ENCODE measurements at places on chromosomes 6 and 20.

- DNase-seq, result peak; percentile 2
These were observed 494.7 kb upstream of the MAP3K7 start for GRCh38 chr6:91081452-91082067.

GRCh38 chr6:10531503-10531902 lies 10.4 kb downstream of the GCNT2 start:
- no peak for DNase-seq

DNA sequence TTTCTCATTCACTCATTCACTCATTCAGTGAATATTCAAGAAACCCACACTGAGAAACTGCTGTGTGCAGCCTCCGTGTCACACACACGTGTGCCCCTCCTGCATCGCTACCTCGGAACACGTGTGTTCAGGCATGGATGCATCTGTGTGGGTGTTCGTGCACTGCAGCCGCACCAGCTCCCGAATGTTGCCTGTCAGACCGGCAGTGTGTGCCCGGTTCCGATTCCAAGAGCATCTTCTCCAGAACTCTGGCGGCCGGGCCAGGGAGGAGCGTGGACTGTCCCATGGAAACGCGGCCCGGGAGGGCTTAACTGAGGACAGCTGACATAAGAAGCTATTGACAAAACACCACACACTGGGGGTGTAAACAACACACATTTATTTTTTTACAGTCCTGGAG lies 216.0 kb downstream of the DLL1 start:
- no peak for DNase-seq

DNA sequence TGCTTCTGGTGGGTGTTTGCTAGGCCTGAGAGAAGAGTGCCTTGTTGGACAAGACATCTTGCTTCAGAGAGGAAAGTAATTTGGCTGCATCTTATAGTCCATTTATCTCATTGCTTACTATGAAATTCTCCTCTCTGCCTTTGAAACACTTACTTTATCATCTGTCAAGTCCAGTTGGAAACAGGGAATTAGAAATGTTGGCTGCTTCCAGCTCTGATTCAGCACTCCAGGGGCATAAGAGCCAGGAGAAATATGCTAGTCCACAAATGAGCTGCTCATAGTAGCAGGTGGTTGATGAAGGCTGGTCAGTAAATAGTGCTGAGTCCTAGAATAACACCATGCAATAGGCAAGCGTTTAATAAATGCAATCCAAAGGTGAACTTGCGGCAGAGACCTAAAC lies 227.1 kb downstream of the SLC35F1 start:
- no peak for DNase-seq

DNA sequence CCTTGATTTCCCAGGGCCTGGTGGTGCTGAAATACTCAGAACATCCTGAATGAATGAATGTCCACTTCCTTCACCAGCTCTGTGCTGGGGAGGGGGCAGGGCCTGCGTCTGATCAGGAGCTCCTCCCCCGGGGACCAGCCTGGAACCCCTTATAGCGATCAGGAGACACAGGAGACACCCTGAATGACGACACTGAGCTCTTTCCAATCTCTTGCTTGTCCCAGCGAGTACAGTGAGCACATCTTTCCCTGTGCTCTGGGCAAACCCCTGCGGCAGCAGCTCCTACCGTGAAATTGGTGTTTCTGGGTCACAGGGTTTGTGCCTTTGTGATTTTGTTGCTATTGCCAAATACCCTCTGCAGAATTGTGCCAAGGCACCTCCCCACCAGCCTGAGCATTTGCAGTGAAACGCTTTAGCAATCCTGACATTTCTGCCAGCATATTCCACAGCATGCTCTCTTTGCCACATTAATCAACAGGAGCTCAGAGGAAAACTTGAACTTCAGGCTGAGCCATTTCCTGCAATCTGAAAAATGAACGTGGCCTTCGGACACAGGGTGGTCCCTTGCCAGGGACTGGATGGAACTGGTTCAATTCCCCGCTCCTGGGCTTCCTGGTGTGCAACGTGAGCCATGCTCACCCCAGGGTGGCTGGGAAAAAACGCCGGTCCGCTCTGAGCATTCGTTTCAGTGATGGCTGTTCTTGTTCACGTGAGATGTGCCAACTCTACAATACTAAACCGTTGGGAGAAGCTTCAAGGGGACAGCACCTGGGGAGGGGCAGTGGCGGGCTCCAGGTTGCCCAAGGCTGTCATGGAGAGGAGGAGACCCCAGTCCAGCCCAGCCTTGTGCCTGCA lies 23.1 kb upstream of the MRGBP start:
- DNase-seq, result no peak

DNA sequence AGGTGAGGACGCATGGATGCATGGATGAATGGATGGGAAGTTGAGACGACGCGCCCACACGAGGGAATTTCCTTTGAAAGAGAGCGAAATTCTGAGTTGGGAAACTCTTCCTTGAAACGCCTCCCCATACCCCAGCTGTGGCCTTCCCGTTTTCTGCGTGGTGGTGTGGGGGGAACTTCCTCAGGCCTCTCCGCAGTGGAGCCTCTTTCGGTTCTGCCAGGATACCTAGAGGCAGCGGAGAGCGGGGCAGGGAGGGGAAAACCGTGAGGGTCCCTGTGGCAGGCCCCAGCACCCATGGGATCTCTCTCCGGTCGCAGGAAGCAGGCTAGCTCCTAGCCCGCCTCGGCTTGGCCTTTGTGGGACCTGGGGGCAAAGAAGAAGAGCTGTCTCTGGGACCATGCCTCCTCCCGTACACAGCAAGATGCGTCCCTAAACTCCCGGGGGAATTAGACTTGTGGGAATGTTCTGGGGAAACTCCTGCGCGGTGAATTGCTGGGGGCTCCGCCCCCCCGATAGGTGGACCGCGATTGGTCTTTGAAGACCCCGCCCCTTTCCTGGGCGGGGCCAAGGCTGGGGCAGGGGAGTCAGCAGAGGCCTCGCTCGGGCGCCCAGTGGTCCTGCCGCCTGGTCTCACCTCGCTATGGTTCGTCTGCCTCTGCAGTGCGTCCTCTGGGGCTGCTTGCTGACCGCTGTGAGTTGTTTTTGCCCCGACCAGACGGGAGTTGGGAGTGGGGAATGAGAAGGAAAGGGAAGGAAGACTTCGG lies at the start of gene CD40:
TSS of gene CD40 (plus strand) at position 611 of the 764 bp plus-strand sequence. CDS start at position 641, 30 bp downstream.
- DNase-seq, result no peak

GRCh38 chr20:41509316-41510200 lies 108.6 kb downstream of the CHD6 start:
- no peak for DNase-seq

DNA sequence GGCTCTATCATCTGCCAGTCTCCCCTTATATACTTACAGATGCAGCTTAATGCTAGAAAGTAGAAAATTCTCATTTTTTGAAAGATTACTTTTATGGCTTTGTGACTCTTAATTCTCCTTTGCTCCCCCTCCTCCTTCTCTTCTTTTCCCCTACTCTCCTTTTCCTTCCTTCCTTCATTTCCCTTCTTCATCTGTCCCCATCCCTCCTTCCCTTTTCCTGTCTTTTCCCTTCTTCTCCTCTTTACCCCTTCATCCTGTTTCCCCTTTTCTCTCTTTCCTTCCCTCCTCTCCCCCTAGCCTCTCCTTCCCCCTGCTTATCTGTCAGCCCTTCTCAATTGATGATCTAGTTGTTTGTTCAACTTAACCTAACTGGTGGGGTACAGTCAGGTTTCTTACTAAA lies 71.5 kb downstream of the PPP1R14C start:
- DNase-seq, result no peak

DNA sequence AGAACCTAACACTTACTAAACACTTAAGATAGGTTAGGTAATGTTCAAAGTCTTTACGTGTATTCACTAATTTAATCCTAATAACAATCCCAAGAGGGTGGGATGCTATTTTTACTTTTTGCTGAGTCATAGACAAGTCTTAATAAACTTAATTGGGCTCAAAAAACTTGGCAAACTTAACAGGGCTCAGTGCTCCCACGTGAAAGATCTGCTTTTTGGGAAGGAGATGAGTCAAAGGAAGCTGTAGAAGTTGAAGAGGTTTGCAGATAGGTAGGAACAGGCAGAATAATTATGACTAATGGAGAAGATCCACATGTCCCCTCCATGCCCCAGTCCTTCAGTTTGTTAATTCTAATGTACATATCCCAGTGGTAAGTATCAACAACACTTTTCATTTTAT lies 44.5 kb upstream of the STMND1 start:
- DNase-seq, result no peak

DNA sequence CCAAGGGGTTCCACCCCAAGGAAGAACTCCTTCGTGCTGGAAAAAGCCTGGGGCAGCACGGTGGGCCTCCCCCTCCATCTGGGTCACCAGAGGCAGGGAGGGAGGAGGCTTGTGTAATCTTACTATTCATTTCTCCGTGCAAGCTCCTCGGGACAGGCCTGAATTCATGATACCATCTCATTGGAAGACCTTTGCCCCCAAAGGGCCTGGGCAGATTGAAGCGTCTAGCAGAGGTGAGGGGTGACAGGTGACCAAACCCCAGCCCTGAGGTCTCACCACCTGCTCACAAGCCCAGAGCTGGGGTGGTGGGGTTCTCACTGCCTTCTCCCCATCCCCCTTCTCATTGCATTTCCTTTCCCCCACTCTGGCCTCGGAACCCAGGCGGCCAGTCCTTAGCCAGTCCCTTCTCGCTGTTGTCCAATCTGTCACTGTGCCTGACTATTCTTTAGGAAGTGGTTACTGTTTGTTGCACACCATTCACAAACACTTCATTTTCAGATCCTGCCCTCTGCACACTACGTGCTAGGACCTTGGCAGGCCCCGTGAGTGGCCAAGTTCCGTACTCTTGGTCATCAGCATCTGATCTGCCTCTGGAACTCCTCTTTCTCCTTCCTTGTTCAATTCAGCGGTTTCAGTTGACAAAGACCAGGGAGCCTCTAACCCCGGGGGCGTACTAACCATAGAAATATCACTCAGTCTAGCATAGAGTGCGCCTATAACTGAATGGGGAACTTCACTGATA lies 137.1 kb downstream of the LY86 start:
- no peak for DNase-seq

DNA sequence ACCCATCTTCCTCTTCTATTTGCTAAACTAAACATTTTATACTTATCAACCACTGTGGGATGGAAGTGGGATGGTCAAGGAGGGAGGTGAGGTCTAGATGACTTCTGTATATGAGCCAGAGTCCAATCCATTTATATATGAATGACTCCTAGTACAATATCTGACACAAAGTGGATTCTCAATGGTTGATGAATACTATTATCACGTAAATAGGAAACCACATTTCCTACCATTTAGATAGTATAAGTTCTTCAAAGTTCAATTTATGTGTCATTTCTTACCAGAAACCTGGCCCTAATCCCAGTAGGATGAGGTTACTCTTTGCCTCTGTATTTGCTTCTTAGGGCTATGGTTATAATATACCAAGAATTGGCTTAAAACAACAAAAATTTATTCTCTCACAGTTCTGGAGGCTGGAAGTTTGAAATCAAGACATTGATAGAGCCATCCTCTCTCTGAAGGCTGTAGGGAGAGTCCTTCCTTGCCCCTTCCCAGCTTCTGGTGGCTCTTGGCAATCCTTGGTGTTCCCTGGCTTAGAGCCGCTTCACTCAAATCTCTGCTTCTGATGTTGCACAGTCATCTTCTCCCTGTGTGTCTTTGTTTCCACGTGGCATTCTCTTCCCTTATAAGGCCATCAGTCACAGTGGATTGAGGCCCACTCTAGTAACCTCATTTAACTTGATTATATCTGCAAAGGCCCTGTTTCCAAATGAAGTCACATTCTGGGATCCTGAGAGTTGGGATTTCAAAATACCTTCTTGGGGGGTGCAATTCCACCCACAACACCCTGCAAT lies 41.0 kb upstream of the RAB23 start:
- peak; percentile 94 for DNase-seq

DNA sequence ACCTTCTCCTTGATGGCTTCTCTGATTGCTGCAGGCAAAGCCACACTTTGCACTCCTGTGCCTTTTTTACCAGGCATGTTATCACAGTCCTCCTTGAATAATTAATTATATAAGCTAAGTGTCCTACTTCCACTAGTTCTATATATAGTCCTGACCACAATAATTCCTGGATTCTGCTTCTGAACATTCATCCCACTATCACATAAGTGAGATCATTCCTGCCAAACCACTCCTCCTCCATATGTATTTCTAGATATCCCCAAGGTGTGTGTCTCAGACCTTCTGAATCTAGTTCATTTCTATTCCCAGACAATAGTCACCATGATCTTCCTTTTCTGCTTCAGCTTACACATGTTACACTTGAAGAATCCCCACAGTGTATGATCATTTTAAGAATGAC lies 1237.5 kb upstream of the MAP3K7 start:
- DNase-seq, result no peak

DNA sequence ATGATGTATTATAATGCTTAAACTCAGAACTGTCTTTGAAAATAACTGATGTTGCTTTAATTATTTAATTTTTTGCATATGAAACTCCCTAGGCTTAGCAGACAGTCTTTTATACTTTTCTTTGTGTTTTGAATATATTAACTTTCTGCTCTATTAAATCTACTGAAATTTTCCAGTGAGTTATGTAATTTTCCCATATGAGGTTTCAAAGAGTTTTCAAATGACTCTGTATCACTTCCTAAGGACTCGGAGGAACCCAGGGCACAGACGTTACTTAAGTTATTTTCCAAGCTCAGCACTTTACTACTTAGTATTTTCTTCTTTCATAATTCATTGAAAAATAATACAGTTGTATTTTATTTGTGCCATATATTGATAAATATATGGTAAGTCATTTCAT lies 122.6 kb downstream of the HS3ST5 start:
- no peak for DNase-seq

DNA sequence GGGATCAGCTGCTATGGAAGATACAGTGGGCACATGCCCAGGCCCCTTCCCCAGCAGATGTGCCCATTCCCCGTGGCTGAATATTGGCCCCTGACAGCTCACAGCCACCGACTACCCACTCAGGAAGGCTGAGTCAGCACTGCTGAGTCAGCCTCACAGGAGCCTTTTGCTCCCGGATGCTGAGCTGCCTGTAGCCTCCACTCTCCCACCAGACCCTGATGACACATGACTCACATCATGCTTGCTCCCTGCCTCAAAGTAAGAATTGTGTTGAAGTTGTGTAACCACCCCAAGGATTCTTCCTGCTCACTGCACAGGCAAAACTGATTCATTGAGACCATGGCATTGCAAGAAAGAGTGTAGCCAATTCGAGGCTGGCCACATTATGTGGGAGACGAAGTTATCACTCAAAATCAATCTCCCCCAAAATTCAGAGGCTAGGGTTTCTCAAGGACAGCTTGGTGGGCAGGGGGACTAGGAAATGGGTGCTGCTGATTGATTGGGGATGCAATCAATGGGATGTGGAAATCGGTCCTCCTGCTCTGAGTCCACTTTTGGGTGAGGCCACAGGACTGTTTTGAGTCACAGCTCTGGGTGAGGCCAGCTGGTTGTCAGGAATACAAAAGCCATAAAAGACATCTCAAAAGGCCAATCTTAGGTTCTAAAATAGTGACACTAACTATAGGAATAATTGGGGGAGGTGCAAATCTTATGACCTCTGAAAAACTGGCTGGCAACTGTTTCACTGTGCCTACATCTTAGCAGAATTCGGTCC lies 556.6 kb upstream of the CDH4 start:
- peak; percentile 69 for DNase-seq

DNA sequence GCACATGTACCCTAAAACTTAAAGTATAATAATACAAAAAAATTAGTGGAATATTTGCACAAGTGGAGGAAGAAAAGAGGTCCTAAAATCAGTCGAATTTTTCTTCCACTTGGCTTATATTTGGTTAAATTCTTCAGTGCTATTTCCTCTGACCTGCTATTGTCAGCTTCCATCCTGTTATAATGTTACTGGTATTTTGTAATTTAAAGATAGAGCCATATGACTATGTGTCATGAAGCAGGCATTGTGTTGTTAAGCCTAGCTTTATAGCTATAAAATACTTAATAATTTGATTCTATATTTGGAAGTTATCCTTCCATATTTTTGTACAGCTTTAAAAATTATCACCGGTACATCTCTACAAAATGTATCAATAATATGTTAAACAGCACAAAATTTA lies 455.9 kb upstream of the MARCKS start:
- DNase-seq, result no peak
